ENCODE measurements at places on chromosomes 12 and 14.

DNA sequence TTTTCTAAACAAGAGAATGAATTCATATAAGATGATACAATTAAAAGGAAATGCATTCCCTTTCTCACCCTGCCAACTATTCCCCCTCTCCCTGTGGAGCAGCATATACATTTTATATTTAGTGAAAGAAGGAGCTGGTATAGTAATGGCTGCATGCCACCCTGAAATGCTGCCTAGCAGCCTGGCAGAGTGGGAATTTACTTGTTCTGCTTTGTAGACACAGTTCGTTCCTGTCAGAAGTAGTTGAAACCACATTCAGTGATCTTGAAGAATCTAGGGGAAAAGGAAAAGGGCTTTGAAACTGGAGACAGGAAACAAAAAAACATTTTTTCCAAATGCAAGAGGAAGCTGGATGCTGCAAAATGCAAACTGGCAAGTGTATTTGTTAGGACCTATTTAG is 176.0 kb upstream of the PLEKHA5 start:
- DNase-seq: no peak

- no peak for DNase-seq
These were observed 32.2 kb upstream of the DICER1 start for GRCh38 chr14:95189367-95190132.

- DNase-seq: no peak
These were observed 241.9 kb upstream of the FLRT2 start for GRCh38 chr14:85288041-85288440.

- peak; percentile 72 for DNase-seq
These were observed 12.3 kb downstream of the ZFP36L1 start for GRCh38 chr14:68780358-68781160.

DNA sequence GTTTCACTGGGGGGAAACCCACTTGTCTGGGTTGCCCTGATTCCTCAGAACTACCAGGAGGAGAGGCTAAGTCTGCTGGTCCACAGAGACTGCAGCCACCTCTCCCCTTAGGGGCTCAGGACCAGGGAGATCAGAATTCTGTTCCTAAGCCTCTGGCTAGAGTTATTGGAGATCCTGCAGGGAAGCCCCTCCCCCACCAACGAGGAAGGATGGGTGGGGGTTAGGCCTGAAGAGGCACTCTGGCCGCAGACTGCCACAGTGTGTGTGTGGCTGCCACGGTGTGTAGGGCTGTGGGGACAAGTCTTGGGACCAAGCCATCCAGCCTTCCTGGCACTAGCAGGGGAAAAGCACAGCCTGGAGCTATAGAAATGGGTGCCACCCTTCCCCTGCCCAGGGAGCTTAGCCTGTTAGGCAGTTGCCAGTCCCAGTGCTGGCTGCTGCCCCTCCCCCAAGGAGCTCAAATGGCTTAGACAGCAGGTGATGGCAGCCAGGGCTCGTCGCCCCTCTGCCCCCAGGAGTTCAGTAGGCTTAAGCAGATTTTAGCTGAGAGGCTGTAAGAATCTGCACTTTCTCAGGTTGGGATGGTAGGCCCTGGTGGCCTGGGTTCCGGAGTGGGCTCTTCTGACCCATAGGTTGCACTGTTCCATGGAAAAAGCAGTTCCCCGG is 107.7 kb downstream of the ERGIC2 start:
- no peak for DNase-seq

DNA sequence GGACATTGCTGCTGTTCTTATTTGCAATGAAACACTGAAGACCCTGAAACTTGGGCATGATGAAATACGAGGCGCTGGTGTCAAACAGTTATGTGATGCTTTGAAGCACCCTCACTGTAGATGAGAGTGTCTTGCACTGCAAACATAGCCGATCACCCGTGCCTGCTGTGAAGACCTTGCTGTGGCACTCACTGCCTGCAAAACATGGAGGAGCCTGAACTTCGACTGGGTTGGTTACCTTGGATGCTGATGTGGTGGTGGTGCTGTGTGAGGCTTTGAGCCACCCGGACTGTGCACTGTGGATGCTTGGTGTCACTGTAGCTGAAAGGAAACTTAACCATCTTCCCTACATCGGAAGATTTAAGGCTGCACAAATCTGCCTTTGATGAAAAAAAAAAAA is 162.9 kb downstream of the GLT1D1 start:
- DNase-seq: no peak

GRCh38 chr12:64180951-64181350 is 41.1 kb downstream of the KICS2 start:
- no peak for DNase-seq

All from activated naive CD4-positive, alpha-beta T cell treated with anti-CD3 and anti-CD28 coated beads, Interleukin-2, amount 10 ng/mL, durations not matched to agents 7 days and 5 days (primary cell).